GM19239 (cell line): ENCODE measurements at places on chromosomes 4 and X.

GRCh38 chr4:52997132-52997416 is 135.0 kb downstream of the RASL11B start:
- no peak for DNase-seq

- no peak for DNase-seq
Measured at GRCh38 chr4:41267997-41268396, 11.3 kb downstream of the UCHL1 start.

GRCh38 chr4:113636877-113637276 is 124.7 kb downstream of the CAMK2D start:
- no peak for DNase-seq

DNA sequence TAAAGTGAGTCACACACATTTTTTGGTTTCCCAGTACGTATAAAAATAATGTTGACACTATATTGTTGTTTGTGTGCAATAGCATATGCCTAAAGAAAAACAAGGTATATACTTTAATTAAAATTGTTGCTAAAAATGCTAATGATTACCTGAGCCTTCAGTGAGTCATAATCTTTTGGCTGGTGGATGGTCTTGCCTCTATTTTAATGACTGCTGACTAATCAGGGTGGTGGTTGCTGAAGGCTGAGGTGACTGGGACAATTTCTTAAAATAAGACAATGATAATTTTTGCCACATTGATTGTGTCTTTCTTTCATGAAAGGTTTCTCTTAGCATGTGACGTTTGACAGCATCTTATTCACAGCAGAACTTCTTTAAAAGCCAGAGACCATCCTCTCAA is 21.0 kb upstream of the ANXA10 start:
- no peak for DNase-seq

DNA sequence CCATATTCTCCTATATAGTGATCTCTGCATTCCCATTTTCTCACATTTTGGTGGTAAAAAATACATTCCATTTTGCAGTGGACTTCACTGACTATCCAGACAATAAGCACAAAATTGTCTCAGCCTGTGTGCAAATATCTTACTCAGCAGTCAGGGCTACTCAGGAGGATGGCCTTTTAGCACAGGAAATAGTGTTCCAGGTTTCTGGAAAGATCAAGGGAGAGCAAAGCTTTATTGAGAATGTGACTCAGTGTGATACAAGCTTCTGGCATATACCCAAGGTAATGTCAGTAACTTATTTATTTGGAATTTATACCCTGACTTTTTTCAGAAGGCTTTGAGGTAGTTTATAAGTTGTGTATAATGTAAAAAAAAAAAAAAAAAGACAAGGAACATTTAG is 233.4 kb downstream of the TEX13A start:
- DNase-seq = no peak

DNA sequence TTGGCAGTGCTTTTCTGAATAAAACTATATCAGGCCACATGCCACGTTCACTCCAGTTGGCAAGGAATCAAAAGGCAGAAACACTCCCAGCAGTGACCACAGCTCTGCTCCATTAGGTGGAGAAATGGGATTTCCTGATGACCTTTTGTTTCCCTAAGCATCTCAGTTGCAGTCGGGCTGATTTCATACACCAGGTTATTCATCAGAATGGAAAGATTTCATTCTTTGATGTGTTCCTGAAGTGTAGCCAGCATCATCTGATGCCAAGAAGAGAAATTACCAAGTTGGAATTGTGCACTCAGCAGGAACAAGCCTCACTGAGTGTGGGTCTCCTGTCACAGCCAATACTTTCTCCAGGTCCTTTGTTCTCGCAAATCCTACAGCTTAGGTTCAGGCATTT is 193.7 kb downstream of the SPATA18 start:
- DNase-seq = no peak

DNA sequence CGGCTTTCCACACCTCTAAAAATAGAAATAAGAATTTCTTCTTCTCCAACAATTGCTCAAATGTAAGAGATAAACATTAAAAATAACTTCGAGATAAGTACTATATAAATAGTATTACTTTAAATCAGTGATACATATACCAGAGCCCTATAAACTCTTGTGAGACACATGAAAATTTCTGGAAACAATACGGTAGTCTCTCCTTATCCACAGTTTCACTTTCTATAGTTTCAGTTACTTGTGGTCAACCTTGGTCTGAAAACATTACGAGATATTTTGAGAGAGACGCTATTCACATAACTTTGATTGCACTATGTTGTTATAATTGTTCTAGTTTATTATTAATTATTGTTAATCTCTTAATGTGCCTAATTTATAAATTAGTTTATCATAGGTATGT is 101.5 kb upstream of the CXXC4 start:
- DNase-seq = no peak

DNA sequence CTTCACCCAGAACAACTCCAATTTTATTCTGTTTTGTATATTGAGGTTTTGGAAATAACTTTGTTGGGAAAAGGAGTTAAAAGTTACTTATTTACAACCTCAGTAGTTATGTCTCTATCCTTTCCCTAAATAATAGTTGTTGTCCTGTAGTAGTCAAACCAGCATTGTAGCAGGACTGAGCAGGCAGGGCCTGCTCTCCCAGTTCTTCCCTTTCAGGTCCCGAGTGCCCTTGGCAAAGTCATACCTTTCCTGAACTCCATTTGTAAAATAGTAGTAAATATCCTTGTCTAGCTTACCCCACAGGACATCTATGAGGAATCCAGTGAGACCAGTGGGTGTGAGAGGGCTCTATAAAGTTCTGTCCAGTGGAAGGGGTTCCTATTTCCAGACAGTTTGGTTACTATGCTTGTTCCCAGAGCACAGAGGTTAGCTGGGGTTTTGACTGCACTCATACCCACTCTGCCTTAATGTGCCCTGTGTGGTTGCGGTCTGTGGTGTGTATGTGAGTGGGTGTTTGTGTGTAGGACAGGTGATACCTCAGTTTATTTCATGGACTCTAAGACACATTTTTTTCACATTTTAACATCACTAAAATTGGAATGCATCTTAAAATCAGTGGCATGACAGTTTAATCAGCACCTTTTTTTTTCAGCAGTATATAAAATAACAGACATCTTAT is 136.3 kb downstream of the AMMECR1 start:
- no peak for DNase-seq

DNA sequence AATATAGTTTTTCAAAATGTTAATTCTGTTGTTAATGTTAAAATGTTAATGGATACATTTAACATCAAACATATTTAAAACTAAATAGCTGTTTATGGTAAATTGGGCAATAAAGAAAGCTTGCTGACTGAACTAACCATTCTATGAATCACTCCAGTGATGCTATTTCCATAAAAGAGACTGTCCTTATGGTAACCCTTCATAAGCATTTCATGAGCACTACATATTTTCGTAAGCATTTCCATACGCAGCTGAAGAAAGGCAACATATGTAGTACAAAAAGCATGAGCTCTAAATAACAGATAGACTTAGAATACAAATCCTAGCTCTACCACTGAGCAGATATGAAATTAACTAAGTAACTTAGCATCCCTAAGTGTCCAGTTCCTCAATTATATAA is 188.9 kb downstream of the COL25A1 start:
- DNase-seq = no peak

DNA sequence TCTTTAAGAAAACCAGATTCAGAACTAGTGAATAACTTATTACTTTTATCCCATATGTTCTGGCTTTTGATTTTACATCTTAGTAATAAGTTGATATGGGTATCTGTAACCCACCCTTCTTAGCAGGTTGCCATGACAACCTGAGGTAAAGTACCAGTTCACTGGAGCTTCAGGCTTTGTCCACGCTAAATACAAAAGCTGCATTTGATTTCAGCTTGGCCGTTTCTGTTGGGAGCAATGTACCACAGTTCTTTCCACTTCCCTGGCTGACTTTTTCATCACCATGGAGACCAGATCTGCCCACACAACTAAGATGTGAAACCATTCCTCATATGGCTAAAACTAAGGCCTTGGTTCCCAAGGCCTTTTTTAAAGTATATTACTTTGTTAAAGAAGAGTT is 26.1 kb downstream of the KLHL34 start:
- DNase-seq = no peak

DNA sequence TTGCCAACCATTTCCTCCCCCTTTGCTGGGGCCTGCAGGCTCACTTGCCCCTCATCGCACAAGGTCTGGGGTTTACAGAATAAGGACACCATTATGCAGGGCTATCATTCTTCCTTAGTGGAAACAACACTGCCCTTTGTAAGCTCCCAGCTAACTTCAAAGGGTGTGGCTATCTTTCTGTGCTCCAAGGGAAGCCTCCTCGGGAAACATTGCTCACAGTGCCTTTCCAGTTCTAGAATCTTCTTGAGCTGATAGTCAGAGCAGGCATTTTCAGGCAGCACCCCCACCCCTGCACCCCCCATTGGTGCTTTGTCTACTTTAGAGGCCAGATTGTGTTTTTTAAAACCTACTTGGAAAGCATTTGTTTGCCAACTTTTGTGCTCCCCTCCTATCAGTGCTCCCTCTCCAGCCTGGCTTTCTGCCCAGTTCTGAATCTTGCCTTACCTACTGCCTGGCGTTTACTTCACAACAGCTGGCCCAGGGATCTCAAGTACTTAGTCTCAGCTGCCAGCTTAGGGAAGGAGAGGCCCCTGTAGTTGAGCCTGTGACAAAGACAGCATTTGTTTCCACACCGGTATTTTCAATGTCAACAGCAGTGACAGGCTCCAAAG is 53.5 kb downstream of the PLAC1 start:
- no peak for DNase-seq

GRCh38 chrX:55161581-55161980 is 58.6 kb upstream of the PAGE5 start:
- no peak for DNase-seq

GRCh38 chr4:183600189-183600685 is 58.7 kb downstream of the RWDD4 start:
- DNase-seq = no peak
